ENCODE measurements at places on chromosomes 16 and 17. TPM values are rescaled to one million over a fixed set of nuclear protein-coding genes. Genes with fewer than 3 reads are reported as not detected.
A peak's percentile ranks its signal among the peaks of the same experiment; 100 is the strongest.

GRCh38 chr16:4330277-4330874 is 14.5 kb downstream of the GLIS2 start:
- H3K4me3 ChIP-seq, result no peak overlapping the region
- peak overlapping the region; percentile 61 for H3K27ac ChIP-seq
- H3K36me3 ChIP-seq, result peaks cover 2% of the 10 kb centered on the region
- H3K27me3 ChIP-seq, result no peaks in the 10 kb centered on the region
- H3K4me1 ChIP-seq, result peaks cover 20% of the 10 kb centered on the region

DNA sequence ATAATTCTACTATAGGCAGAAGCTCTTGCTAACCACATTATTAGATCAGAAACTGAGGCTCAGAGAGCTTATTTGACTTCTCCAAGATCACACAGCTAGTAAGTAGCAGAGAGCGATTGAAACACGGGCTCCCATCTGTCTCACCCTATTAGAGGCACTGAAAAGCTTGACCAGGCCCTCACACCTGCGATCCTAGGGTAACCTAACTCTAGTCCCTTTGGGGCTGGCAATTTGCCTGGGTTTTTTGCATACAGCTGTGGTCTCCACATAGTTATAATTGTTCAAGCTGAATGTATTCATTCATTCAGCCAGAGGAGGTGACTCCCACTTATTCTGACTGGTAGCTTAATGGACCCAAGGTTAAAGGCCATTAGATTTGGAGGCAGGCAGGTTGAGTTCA is 121.2 kb downstream of the ANKFN1 start:
- H3K36me3 ChIP-seq, result no peaks in the 10 kb centered on the region
- H3K4me1 ChIP-seq, result no peaks in the 10 kb centered on the region
- peaks cover 10% of the 10 kb centered on the region for H3K27me3 ChIP-seq
- no peak overlapping the region for H3K27ac ChIP-seq
- H3K4me3 ChIP-seq, result no peak overlapping the region

GRCh38 chr17:7575481-7575883 is 4.0 kb upstream of the CD68 start:
- H3K27ac ChIP-seq, result no peak overlapping the region
- DNase-seq, result no peak
- peaks cover 40% of the 10 kb centered on the region for H3K36me3 ChIP-seq

DNA sequence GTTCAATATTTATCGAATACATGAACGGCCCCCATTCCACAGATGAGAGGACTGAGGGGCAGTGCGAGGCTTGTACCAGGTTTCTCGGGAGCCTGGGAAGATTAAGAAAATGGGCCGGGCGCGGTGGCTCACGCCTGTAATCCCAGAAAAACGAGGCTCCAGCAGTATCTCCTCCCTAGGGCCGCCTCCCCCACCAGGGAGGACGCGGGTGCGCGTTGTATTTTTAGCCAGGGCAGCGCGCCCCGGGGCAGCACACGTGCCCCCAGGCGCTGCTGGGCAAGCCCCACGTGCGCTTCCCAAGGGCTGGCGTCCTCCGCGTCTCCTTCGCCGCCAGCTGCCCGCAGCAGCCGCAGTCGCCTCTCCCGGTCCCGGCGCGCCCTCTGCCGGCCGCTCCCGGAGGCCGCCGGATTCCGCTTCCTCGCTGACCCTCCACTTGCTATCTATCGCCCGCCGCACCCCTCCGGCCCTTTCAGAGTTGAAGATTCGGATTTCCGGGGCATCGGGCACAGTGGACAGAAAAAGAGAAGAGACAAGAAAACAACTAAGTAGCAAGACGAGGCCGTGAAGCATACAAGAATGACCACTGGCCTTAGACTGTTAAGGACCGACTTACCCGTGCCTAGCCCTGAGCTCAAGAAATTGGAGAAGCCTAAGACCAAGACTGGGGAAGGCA is 1.9 kb upstream of the YBX2 start:
- peaks cover 25% of the 10 kb centered on the region for H3K4me1 ChIP-seq
- H3K27me3 ChIP-seq, result peaks cover 63% of the 10 kb centered on the region
- peak; percentile 89 for DNase-seq
- H3K36me3 ChIP-seq, result no peaks in the 10 kb centered on the region
- peak overlapping the region; percentile 44 for H3K4me3 ChIP-seq
- H3K27ac ChIP-seq, result no peak overlapping the region

- no peak overlapping the region for H3K27ac ChIP-seq
- DNase-seq, result no peak
- H3K36me3 ChIP-seq, result no peaks in the 10 kb centered on the region
- no peaks in the 10 kb centered on the region for H3K27me3 ChIP-seq
- H3K4me1 ChIP-seq, result no peaks in the 10 kb centered on the region
Observed at GRCh38 chr16:83744441-83744981, 63.3 kb upstream of the HSBP1 start.

GRCh38 chr16:46613352-46613751 is 7.8 kb downstream of the SHCBP1 start:
- H3K4me1 ChIP-seq, result no peaks in the 10 kb centered on the region
- no peaks in the 10 kb centered on the region for H3K27me3 ChIP-seq
- H3K36me3 ChIP-seq, result peaks cover 3% of the 10 kb centered on the region

DNA sequence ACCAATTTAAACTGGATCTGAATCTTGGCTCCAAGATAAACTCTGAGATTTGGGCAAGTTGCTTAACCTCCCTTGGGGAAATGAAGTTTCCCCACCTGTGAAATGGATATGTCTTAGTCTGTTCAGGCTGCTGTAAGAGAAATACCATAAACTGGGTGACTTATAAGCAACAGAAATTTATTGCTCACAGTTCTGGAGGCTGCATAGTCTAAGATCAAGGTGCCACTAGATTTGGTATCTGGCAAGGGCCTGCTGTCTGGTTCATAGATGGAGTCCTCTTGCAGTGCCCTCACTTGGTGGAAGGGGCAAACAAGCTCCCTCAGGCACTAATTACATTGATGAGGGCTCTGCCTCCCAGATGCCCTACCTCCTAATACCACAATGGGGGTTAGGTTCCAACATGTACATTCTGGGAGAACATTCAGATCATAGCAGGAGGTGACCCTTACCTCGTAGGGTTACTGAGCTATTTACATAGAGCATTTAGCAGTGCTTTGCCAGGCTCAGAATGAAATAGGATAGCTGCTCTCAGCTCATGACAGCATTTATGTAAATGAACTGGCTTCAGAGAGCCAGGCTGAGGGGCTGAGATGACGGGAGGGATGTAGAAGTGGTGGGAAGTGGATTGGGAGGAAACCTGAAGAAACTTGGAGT is 83.9 kb downstream of the SPECC1 start:
- no peaks in the 10 kb centered on the region for H3K36me3 ChIP-seq
- no peaks in the 10 kb centered on the region for H3K27me3 ChIP-seq
- peaks cover 10% of the 10 kb centered on the region for H3K4me1 ChIP-seq
- H3K4me3 ChIP-seq, result no peak overlapping the region
- no peak overlapping the region for H3K27ac ChIP-seq

GRCh38 chr16:81495321-81496234 is 51.0 kb downstream of the CMIP start:
- DNase-seq, result no peak
- H3K27me3 ChIP-seq, result no peaks in the 10 kb centered on the region
- peaks cover 44% of the 10 kb centered on the region for H3K4me1 ChIP-seq
- no peak overlapping the region for H3K27ac ChIP-seq
- no peak overlapping the region for H3K4me3 ChIP-seq

- H3K27me3 ChIP-seq, result no peaks in the 10 kb centered on the region
- peaks cover under 1% of the 10 kb centered on the region for H3K4me1 ChIP-seq
- no peak overlapping the region for H3K27ac ChIP-seq
- peaks cover 17% of the 10 kb centered on the region for H3K36me3 ChIP-seq
- no peak overlapping the region for H3K4me3 ChIP-seq
- DNase-seq, result no peak
Observed at GRCh38 chr17:80267391-80267790, 6.7 kb downstream of the RNF213 start.

DNA sequence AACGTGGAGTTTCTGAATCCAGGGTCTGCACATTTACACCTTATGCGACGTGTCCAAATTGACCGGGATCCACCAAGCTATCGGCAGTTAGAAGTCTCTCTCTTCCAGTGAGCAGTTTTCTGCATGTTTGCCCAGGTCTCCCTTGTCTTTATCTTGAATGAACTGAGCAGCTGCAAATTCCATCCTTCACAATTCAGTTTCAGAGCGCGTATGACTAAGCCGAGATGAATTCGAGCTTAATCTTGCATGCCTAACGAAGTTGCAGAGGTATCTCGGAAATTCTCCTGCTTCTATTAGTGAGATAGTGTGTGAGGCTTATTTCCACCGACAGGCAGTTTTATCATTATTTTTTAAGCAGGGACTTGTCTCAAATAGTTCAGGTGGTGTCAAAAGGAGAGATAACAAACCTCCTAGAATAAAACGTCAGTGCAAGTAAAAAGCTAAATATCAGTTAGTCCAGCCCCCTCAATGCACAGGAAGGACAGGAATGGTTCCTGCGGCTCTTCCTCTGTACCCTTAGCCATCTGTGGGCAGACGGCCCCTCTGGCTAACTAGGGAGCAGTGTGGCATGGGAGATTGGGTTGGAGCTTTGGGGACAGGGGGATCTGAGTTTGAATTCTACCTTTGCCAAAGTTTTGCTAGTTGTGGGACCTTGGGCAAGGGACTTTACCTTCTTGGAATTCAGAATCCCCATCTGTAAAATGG is 93.0 kb upstream of the GPR139 start:
- no peak overlapping the region for H3K4me3 ChIP-seq
- H3K36me3 ChIP-seq, result no peaks in the 10 kb centered on the region
- H3K27me3 ChIP-seq, result peaks cover 41% of the 10 kb centered on the region
- H3K27ac ChIP-seq, result no peak overlapping the region
- H3K4me1 ChIP-seq, result no peaks in the 10 kb centered on the region

- H3K36me3 ChIP-seq, result no peaks in the 10 kb centered on the region
- H3K4me1 ChIP-seq, result peaks cover 38% of the 10 kb centered on the region
- H3K27ac ChIP-seq, result peak overlapping the region; percentile 53
Observed at GRCh38 chr17:69870751-69871199, 204.2 kb upstream of the KCNJ16 start.

- no peaks in the 10 kb centered on the region for H3K27me3 ChIP-seq
- peaks cover 5% of the 10 kb centered on the region for H3K36me3 ChIP-seq
- no peak overlapping the region for H3K4me3 ChIP-seq
- no peak for DNase-seq
- H3K4me1 ChIP-seq, result peaks cover 15% of the 10 kb centered on the region
Observed at GRCh38 chr17:80692931-80693467, 148.4 kb downstream of the RPTOR start.

GRCh38 chr16:6663668-6664067 is 669.0 kb upstream of the RBFOX1 start:
- no peak for DNase-seq
- H3K27me3 ChIP-seq, result peaks cover 26% of the 10 kb centered on the region
- no peak overlapping the region for H3K27ac ChIP-seq
- no peak overlapping the region for H3K4me3 ChIP-seq
- H3K36me3 ChIP-seq, result no peaks in the 10 kb centered on the region
- no peaks in the 10 kb centered on the region for H3K4me1 ChIP-seq

- no peak for DNase-seq
- no peaks in the 10 kb centered on the region for H3K27me3 ChIP-seq
- peaks cover 27% of the 10 kb centered on the region for H3K4me1 ChIP-seq
- no peak overlapping the region for H3K4me3 ChIP-seq
- no peak overlapping the region for H3K27ac ChIP-seq
- H3K36me3 ChIP-seq, result no peaks in the 10 kb centered on the region
Observed at GRCh38 chr17:78347453-78347852, 12.4 kb downstream of the SOCS3 start.

DNA sequence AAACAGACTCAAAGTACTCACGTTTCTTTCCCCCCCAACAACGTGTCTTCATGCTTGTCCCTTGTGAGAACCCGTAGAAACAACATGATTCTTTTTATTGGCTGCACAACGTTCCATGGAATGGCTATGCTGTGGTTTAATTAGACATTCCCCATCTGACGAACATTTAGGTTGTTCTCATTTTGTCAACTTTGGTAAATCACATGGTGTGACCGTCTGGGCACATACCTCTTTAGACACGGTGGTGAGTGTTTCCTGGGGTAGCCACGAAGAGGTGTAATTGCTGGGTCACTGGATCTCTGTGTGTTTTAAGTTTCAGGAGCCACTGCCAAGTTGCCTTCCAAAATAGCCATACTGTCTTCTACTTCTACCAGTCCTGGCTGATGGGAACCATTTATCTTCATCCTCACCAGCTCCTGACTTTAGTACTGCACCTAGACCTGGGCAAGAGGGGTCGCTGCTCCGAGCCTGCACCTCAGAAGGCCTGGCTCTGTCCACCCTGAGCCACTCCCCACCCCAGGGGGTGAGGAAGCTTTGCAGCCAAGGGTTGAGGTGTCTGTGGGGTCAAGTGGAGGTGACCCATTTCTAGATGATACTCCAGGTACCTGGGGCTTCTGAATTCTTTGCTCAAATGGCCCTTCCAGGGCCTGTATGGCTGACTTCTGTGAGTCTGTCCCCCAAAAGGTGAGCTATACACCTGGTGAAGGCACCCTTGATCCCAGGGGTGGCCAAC is 84.7 kb downstream of the IRX5 start:
- peaks cover 22% of the 10 kb centered on the region for H3K27me3 ChIP-seq
- H3K4me3 ChIP-seq, result no peak overlapping the region
- no peaks in the 10 kb centered on the region for H3K36me3 ChIP-seq

DNA sequence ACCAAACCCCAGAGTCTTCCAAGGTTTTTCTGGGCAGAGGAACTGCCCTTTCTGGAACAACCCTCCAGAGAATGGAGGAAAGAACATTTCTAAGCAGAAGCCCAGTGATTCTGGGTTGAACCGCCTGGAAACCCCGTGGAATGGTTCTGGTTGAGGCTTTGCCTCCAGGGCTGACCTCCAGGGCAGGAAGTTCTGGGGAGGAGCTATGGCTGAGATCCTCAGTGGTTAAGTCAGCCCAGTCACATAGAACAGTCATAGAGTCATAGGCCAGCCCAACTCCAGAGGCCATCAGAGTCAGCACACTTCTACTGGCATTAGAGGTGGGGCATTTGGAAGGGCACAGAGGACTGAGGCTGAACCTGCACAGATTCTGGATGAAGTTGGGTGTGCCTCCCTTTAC is 65.9 kb downstream of the SPACA3 start:
- H3K36me3 ChIP-seq, result no peaks in the 10 kb centered on the region
- no peaks in the 10 kb centered on the region for H3K4me1 ChIP-seq
- H3K4me3 ChIP-seq, result no peak overlapping the region
- DNase-seq, result no peak
- H3K27me3 ChIP-seq, result no peaks in the 10 kb centered on the region
- no peak overlapping the region for H3K27ac ChIP-seq

GRCh38 chr16:79050063-79050462 is 550.5 kb downstream of the MAF start:
- DNase-seq, result no peak
- H3K4me3 ChIP-seq, result no peak overlapping the region
- H3K4me1 ChIP-seq, result peaks cover 25% of the 10 kb centered on the region
- no peaks in the 10 kb centered on the region for H3K36me3 ChIP-seq
- no peak overlapping the region for H3K27ac ChIP-seq

The TMEM88 gene
- total RNA-seq, result 15.4 TPM

The PKMYT1 gene
- 21.8 TPM for total RNA-seq

The MMP2 gene
- total RNA-seq, result 383 TPM

The SOST gene
- 0.23 TPM for total RNA-seq

The KRT23 gene
- 2.8 TPM for total RNA-seq

The YPEL3 gene
- total RNA-seq, result 45.0 TPM

The HAS3 gene
- total RNA-seq, result 0.86 TPM

The TBC1D3D gene
- total RNA-seq, result 1.0 TPM
